Lower leg skin (tissue), 4 donors: ENCODE measurements at places on chromosomes 5 and 9.
A peak's percentile ranks its signal among the peaks of the same experiment; 100 is the strongest.

DNA sequence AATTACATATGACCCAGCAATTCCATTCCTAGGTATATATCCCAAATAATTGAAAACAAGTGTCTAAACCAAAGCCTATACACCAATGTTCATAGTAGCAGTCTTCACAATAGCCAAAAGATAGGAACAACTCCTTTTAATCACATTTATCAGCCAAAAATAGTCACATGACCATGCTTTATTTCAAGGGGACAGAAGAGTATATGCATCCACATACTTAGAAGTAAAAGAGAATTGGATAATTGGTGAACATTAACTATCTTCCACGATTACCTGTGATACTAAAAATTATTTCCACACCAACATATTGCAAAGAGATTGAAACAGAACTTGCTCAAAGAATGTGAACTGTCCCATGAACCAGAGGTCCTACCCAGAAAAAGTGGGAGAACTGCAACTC lies 51.8 kb upstream of the FOXE1 start:
- DNase-seq: no peak

- DNase-seq: no peak
These were observed 30.3 kb downstream of the FAM240B start for GRCh38 chr9:38689678-38690077.

DNA sequence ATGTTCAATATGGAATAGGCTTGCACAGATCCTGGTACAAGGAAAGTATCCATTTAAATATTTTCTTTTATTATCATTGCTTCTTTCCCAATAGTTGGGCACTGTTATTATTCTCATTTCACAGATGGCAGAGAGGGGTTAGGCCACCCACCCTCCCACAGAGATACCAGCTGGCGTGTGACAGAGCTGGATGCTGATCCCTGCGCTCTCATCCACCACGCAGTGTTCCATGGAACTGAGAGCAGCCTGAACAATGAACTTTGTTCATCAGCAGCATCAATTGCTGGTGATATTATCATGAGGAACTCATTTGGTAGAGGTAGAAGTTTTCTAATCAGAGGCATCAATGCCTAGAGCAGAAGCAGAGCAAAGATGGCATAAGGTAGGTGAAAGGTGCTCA lies 227.9 kb downstream of the ESM1 start:
- DNase-seq: peak; percentile 57

DNA sequence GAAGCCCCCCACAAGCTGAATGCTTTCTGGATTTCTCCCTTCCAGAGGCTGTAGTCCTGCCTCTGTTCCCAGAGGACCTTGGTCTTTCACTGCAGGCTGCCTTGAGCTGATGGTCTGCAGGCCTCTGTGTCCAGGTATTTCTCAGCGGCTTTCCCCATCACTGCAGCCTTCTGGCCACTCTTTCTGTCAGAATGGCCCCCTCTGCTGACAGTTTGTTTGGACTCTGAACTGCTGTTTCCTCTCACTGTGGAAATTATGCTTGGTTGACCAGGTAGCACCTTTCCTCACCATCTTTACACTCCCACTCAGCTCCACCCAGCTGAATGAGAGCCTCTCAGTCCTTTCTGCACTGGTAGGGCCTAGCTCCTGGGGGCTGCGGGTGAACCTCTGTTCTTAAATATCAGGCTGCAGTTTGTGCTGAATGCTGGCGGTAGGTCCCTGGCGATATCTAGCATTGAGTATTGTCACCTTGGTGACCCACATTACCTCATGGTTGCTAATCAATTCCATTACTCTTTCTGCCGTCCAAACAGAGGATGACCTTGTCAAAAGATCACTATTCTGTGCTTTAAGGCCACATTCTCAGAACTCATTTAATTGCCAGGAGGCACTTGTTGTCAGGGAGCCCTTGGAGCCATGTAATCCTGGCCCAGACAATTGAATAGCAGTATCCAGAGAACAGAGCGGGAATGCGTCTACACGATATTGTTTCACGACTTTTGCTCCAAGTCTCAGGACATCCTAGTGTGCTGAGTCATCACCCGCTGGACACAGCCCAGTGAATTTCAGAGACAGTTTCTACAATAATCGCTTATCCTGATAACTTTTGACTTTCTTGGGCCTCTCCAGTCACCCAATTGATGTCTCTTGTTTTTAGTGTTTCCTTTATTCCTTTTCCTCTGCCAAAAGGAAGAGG lies 230.2 kb downstream of the TENT4A start:
- no peak for DNase-seq

DNA sequence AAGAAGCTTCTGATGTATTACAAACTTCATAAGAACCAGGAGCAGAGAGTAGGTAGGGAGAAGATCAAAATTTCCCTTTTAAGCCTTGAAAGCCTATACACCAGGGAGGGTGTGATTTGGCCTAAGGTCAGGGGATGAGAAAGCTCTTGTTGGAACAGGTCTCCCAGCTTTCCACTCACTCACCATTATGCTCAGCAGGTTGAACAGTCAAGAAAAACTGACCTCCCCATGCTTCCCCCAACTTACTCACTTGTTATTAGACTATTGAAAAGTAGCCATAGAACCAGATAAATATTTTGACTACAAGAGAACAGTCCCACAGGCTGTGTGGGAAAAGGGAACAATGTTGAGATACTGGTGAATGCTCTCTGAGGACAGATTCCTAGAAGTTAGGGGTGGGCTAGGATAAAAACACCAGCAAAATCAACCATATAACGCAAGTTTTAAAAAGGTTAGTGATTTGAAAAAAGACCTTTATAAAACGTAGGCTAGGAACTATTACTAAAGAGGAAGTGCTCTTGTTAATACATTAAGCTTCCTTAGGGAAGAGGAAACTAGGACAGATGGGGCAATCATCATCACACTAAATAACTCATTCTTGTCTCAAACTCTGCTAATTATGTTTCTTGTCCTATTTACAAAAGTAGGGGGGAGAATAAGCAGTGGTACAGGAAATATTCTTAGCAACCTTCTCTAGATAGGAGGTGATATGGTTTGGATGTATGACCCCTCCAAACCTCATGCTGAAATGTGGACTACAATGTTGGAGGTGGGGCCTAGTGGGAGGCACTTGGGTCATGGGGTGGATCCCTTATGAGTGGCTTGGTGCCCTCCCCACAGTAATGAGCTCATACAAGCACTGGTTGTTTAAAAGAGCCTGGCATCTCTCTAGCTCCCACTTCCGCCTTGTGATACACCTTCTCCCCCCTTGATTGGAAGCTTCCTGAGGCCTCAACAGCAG lies 31.0 kb downstream of the PCDHGC5 start:
- DNase-seq: no peak
